ENCODE measurements at places on chromosomes 5 and 9.

- H3K4me3 ChIP-seq: no peak overlapping the region
- no peaks in the 10 kb centered on the region for H3K36me3 ChIP-seq
- DNase-seq: no peak
- no peak overlapping the region for H3K27ac ChIP-seq
These were observed 495.6 kb upstream of the CTNND2 start for GRCh38 chr5:12399868-12400267.

DNA sequence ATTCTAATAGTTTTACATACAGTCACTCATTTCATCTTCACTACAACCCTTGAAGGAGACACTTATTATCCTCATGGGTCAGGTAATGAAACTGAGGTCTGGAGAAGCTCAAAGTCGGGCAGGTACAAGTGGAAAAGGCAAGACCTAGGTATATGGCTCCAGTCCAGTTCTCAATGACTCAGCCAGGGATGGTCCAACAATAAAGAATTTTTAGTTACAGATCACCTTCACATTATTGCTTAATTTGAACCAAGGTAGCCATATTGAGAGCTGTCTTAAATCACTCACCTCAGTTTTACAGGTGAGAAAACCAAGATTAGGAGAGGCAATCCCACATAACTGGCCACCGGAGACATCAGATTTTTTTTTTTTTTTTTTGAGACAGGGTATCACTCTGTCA, 55.4 kb downstream of the PTPN3 start:
- no peaks in the 10 kb centered on the region for H3K27me3 ChIP-seq
- H3K36me3 ChIP-seq: no peaks in the 10 kb centered on the region
- H3K4me1 ChIP-seq: peaks cover 25% of the 10 kb centered on the region
- no peak overlapping the region for H3K4me3 ChIP-seq
- no peak for DNase-seq

DNA sequence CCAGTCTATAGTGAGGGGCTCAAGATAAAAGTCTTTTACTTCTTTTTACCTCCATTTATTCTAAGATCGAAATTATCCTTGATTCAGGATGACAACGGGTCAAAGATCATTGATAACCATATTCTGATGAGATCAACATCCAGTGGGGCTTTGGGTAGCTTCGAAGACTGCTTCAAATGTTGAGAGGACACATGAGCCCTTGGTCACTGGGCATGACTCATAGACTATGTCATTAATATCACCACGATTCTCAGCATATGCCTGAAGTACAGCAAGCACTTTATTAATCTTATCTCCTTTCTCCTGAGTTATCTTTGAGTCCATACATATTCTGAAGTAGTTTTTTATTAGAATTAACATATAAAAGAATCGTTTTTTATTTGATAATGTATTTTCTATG, 117.1 kb upstream of the DAB2 start:
- no peaks in the 10 kb centered on the region for H3K27me3 ChIP-seq
- DNase-seq: no peak
- H3K4me3 ChIP-seq: no peak overlapping the region
- no peak overlapping the region for H3K27ac ChIP-seq

DNA sequence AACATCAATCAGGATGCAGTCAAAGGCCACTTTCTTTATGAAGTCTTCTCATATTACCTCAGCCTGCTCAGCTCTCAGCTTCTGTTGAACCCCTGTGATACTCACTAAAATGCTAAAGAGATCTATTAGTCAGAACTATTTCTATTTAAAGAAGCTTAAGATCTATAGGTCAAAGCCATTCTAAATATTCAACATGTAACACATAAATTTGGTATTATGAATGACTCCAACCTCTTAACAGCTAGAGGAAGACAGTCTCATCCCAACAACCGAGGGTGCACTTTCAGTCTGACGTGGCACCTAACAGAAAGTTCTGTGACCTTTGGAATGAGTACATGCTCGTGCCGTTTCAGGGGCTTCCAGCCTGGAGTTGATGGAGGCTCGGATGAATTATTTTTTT, 301.5 kb upstream of the VLDLR start:
- H3K27me3 ChIP-seq: no peaks in the 10 kb centered on the region
- H3K4me1 ChIP-seq: no peaks in the 10 kb centered on the region
- H3K4me3 ChIP-seq: no peak overlapping the region
- DNase-seq: no peak
- H3K36me3 ChIP-seq: no peaks in the 10 kb centered on the region

DNA sequence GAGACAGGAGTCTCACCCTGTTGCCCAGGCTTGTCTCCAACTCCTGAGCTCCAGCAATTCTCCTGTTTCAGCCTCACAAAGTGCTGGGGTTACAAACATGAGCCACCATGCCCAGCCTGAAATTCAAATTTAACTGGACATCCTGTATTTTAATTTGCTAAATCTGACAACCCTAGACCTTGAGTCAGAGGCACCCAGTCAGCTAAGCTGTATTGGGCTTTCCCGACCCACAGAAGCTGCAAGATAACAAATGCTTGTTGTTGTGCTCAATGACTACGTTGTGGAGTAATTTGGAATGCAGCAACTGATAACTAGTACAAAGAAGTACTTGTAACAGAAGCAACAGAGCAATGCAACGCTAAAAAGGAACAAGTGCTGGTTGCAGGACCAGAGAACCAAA, 533.1 kb downstream of the NTRK2 start:
- no peaks in the 10 kb centered on the region for H3K27me3 ChIP-seq
- DNase-seq: no peak
- H3K4me3 ChIP-seq: no peak overlapping the region

- no peak overlapping the region for H3K27ac ChIP-seq
- no peaks in the 10 kb centered on the region for H3K27me3 ChIP-seq
- no peaks in the 10 kb centered on the region for H3K36me3 ChIP-seq
- no peak overlapping the region for H3K4me3 ChIP-seq
These were observed 17.4 kb upstream of the KCNIP1 start for GRCh38 chr5:170486371-170486770.

GRCh38 chr9:85523202-85523601, 218.6 kb downstream of the AGTPBP1 start:
- DNase-seq: no peak
- H3K4me1 ChIP-seq: peaks cover 8% of the 10 kb centered on the region
- H3K27ac ChIP-seq: no peak overlapping the region
- no peaks in the 10 kb centered on the region for H3K27me3 ChIP-seq
- H3K4me3 ChIP-seq: no peak overlapping the region
- no peaks in the 10 kb centered on the region for H3K36me3 ChIP-seq

GRCh38 chr9:28301281-28301680, 728.0 kb upstream of the C9orf72 start:
- no peak overlapping the region for H3K27ac ChIP-seq
- H3K4me1 ChIP-seq: no peaks in the 10 kb centered on the region
- H3K27me3 ChIP-seq: no peaks in the 10 kb centered on the region
- DNase-seq: no peak

DNA sequence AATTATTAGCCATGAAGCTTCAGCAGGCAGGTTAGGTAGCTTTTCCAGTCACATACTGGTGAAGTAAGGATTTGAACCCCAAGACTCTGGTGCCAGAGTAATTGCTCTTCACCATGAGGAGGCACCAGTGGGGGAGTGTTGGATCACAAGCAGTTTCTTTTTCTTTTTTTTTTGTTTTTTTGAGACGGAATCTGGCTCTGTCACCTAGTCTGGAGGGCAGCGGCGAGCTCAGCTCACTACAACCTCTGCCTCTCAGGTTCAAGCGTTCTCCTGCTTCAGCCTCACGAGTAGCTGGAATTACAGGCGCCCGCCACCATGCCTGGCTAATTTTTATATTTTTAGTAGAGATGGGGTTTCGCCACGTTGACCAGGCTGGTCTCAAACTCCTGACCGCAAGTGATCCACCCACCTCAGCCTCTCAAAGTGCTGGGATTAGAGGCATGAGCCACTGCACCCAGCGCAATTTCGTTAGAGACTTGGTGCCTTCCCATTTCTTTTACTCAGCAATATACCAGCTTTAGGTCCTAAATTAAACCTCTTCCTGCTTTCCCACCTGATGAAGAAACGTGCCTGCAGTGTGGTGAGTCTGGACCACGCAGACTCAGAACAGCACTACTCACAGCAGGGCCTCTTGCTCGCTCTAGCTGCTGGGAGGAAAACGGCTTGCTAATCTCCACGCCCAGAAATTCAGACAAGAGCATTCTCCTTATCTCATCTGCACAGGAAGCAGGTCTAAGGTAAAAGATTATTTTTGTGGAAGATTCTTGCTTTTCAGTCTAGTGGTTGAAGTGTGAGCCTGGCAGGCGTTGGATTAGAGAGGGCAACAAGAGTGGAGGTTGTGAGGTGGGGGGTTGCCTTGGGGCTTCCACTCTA, at the start of gene S100Z:
TSS of gene S100Z (plus strand) at position 596 of the 873 bp plus-strand sequence. CDS start 25,346 bp downstream, outside the sequence.
- H3K27me3 ChIP-seq: no peaks in the 10 kb centered on the region
- no peak within 1 kb of the TSS for H3K27ac ChIP-seq
- H3K4me1 ChIP-seq: no peaks in the 10 kb centered on the region
- no peaks in the 10 kb centered on the region for H3K36me3 ChIP-seq
- no peak for DNase-seq

GRCh38 chr9:120927269-120928014, 846 bp upstream of the TRAF1 start:
- H3K36me3 ChIP-seq: no peaks in the 10 kb centered on the region
- H3K4me3 ChIP-seq: no peak overlapping the region
- no peak for DNase-seq
- no peak overlapping the region for H3K27ac ChIP-seq

GRCh38 chr5:139747583-139748504, 47.8 kb upstream of the PSD2 start:
- H3K4me3 ChIP-seq: no peak overlapping the region
- H3K4me1 ChIP-seq: peaks cover 31% of the 10 kb centered on the region
- H3K27ac ChIP-seq: no peak overlapping the region
- no peaks in the 10 kb centered on the region for H3K36me3 ChIP-seq

DNA sequence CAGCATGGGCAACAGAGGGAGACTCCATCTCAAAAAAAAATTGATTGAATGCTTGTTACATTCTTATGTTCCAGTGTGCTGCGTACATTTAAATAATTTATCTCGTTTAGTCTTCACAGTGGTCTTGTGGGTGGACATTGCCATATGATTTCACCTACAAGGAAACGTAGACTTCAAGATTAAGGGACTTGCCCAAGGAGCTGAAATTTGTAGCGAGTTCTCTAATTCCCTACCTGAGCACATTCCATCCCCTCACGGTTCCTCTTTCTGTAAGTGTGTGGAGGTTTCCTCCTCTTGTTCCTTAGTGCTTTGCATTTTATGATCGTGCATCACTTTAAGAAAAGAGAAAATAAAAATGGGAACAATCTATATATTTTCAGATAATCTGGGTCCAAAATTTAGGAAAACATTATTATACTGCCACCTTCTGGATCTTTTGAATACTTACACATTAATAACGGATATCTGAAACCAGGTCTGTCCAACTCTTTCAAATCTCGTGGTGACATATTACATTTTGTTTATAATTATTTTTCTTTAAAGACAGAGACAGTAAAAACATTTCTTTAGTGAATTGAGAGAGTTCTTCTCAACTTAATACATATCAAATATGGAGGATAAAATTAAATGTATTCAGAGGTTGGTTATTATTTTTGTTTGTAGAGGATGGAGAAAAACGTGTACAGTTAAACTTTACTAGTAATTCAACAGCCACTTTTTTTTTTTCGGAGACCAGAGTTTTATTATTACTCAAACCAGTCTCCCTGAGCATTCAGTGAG, 29.9 kb upstream of the C7 start:
- no peak overlapping the region for H3K27ac ChIP-seq
- DNase-seq: no peak
- no peaks in the 10 kb centered on the region for H3K36me3 ChIP-seq
- H3K4me3 ChIP-seq: no peak overlapping the region
- no peaks in the 10 kb centered on the region for H3K4me1 ChIP-seq
- H3K27me3 ChIP-seq: no peaks in the 10 kb centered on the region

DNA sequence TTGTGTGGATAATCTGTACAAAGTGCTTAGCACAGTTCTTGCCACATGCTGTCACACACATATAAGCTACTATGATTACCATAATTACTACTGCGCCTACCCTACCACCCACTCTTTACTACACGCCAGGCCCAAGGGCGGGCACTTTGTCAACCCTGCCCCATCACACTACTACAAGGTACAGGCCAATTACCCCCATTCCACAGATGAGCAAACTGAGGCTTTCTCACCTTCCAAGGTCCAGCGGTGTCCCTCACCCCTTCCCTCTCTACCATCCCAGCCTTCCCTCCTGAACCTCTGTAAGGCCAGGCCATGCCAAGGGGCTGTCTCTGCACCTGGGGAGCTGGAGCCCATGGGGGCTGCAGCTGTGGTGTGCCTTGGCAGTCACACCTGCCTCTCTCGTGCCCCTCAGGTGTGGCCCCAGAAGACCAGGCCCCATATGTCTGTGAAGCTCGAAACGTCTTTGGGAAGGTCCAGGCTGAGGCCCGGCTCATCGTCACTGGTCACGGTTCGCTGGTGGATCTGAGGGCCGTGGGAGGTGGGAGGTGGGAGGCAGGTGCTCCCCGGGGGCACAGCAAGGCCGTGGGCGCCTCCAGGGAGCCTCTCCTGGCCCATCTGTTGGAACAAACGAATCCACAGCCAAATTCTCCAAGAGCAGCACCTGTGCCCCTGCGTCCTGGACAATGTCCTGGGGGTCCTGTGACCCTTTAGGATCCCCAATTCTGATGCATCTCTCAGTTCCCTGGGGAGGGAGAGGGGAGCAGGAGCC, 54.6 kb downstream of the HMCN2 start:
- H3K27ac ChIP-seq: no peak overlapping the region
- H3K36me3 ChIP-seq: no peaks in the 10 kb centered on the region
- no peak overlapping the region for H3K4me3 ChIP-seq
- no peaks in the 10 kb centered on the region for H3K4me1 ChIP-seq

All from body of pancreas (tissue), 4 donors.